SW 1271 (cell line): ENCODE measurements at places on chromosomes 11 and 22.

- DNase-seq, result no peak
These were observed 62.2 kb downstream of the MYEOV start for GRCh38 chr11:69355959-69356702.

DNA sequence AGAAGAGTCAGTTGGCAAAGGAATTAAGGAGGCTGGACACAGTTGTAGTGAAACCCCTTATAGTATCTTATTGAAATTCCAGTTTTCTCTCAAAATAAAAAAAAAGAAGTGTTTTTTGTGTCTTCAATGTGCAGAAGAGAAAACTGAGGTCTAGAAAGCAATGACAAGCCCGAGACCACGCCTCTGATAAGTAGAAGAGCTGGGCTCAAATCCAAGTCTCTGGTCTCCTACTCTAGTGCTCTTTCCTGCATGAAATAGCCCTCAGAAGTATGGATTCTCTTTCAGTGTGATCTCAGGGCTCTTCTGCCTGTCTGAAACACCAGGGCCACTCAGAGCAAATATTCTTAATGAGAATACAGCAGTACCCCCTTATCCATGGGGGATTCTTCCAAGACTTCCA is 200.9 kb downstream of the KIF18A start:
- DNase-seq, result no peak

- DNase-seq, result no peak
These were observed 92.5 kb downstream of the DSCAML1 start for GRCh38 chr11:117704395-117705100.

GRCh38 chr22:46763051-46763705 is 728 bp downstream of the TBC1D22A start:
- peak; percentile 4 for DNase-seq

- DNase-seq, result no peak
These were observed 3.4 kb upstream of the FAM83F start for GRCh38 chr22:39991159-39991860.

GRCh38 chr11:96122601-96123074 is 198.7 kb upstream of the MTMR2 start:
- no peak for DNase-seq

DNA sequence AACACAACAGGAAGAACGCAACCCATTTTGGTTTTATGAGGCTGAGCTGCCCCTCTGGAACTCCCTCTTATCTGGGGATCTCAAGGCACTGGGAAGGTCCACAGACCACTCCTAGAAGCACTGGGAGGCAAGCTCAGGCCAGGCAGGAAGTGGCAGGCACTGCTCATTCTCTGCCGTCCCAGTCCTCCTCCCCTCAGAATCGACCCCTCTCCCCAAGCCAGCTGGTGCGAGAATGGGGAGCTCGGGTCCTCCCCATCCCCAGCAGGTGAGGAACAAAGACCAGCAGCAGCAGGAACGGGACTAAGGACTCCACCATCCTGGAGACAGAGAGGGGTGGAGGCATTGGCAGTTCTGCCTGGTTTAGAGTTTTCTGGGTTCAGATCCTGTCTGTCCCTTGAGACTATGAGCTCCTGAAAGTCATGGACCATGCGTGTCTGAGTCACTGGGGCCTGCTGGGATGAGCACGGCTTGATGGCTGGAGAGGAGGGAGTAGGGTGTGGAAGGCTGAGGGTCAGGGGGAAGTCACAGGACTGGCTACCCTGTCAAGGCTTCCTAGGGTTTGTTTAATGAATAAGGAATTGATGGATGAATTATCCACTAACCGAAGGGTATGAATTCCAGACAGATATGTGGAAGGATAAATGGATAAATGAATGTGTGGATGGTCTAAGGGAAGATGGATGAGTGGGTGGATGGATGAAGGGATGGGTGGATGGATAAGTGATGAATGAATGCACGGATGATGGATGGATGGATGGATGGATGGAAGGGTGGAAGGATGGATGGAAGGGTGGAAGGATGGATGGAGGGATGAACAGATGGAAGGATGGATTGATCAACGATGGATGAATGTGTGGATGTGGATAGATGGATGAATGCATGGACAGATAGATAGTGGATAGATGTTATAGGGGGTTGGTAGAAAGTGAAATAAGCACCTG is 6.4 kb downstream of the MYEOV start:
- DNase-seq, result no peak

- no peak for DNase-seq
These were observed 15.0 kb upstream of the NXPE4 start for GRCh38 chr11:114610550-114610949.

DNA sequence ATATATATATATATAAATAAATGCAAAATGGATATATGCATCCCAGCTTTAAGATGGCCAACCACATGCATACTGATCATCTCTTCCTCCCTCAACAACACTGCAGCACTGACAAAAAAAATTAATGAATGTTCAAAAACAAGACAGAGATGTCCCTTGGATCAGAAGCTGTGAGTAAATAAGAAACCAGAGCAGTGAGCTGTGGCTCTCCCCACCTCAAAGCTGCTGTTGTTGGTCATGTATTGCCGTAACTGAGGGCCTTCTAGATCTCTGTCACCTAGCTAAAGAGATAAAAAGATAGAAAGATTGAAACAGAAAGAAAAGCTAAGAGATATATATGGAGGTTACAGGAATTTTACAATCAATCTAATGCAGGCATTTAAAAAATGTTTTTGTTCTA is 15.5 kb upstream of the TMEM135 start:
- DNase-seq, result no peak

- DNase-seq, result no peak
These were observed 21.2 kb downstream of the GRAMD1B start for GRCh38 chr11:123451183-123451781.

DNA sequence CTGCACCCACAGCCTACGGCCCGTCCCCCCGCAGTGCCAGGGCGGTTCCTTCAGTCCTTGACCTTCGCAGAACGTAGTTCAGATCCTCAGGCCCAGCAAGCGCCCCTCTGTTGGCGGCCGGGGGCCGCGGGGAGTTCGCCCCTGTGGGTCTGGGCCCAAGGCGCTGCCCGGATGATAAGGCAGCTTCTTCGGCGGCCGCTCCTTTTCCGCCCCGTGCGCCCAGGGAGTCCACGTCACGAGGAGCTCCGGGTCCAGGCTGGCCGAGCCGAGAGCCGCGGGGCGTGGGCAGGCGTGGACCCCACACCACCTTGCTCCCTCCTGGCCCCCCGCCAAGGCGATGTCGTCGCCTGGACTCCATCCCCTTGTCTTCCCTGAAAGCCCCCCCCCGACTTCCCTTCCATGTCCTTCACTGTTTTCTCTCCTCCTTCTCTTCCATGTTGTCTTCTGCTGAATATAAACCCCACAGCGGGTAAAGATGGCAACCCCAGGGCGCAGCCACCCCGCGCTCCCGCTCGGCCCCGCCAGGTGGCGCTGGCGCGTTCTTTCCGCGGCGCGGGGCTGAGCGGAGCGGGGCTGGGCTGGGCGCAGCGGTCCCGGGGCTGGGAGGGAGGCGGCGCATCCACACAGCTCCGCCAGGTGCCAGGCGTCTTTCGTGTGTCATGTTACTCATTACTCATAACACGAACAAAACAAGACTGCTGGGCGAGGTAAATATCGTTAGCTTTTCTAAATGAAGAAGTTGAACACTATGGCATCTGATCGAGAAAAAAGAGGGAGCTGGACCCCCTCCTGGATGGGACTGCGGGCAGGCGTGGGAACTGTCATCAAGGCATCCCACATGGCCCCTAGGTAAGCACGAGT is 321.0 kb downstream of the NTM start:
- no peak for DNase-seq

DNA sequence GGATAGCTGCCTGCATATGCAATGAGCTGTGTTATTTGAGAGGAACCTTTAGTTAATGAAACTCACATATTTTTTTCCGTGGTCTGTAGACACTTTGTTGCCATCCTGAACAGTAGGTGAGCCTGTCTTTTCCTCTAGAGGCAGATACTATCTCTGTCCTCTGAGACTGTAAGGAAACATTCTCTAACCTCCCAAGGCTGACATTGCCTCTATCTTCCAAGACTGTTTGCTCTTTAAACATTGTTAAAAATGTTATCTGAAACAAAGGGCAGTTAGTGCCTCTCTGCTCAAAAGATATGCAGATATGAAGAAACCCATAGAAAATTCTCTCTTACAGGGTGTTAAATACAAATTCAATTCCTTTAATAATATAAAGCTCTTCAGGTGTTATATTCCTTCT is 963.8 kb upstream of the CNTN5 start:
- no peak for DNase-seq

DNA sequence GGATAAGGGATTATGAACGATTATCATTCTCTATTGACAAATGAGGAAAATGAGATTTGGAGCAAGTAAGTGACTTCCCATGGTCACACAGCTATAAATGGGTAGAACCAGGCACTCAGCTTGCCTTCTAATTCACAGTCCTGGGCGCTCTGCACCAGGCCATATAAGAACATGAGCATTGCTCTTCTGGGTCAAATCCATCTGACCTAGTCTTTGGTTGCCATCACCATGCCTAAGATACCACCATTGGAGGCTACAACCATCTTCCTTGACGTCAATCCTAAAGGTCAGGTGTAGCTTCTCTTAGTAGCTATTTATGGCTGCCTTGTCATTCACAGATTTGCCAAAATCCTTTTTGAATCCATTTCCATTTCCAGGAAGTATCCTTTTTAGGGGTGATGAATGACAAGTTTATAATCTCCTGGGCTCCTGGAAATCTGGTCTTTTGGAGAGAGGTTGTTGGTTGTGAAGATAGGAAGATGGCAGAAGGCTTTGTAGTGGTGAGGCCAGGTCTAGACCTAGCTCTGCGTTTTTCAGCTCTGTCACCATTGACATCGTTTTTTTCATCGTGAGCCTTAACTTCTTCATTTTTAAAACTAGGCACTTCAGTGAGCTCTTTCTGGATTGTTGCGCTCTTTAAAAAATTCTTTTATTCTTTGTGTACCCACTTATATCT is 11.1 kb downstream of the ZBTB16 start:
- DNase-seq, result no peak

GRCh38 chr11:105907319-105907718 is 114.7 kb downstream of the MSANTD4 start:
- DNase-seq, result no peak

GRCh38 chr11:85717429-85717828 is 31.4 kb upstream of the CCDC89 start:
- DNase-seq, result no peak

- DNase-seq, result no peak
These were observed 575 bp downstream of the MFNG start for GRCh38 chr22:37485395-37486223.

DNA sequence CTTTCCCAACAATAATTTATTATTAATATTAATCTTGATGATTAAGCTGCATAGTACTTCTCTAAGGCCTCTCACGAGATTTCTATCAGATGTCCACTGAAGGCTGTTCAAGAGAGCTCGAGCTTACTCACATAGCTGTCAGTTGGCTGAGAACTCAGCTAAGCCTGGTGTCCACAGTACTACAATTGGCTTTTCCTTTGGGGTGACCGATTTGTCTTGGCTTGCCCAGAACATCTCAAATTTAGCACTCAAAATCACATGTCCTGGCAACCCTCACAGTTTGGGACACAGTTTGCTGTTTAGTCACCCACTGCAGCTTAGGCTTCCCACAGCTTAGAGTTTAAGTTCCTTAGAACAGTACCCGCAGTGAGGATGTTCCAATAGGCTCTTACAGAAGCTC is 96.5 kb downstream of the LUZP2 start:
- DNase-seq, result no peak

DNA sequence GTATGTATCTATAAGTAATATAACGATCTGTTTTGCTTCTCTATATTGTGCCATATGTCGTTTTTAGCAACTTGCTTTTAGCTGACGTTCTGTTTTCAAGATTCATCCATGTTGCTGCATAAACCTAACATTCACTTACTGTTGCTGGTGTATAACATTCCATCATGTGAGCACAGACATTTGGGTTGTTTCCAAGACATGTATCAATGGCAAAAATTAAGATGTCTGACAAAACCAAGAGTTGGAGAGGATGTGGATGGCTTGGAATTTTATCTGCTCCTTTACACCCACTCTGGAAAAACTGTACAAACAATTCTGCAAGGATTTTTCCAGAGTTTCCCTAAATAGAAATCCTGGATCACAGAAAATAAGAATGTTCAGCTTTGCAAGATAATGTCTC is 40.9 kb downstream of the DGCR2 start:
- DNase-seq, result no peak
